Jurkat, Clone E6-1 (cell line): ENCODE measurements at places on chromosomes 11 and 22.

GRCh38 chr11:116275635-116276034 lies 497.2 kb downstream of the BUD13 start:
- DNase-seq, result no peak

- peak; percentile 18 for DNase-seq
These were observed 548.5 kb downstream of the BUD13 start for GRCh38 chr11:116224154-116224888.

- DNase-seq, result no peak
These were observed 1.2 kb downstream of the DENND6B start for GRCh38 chr22:50325444-50326224.

DNA sequence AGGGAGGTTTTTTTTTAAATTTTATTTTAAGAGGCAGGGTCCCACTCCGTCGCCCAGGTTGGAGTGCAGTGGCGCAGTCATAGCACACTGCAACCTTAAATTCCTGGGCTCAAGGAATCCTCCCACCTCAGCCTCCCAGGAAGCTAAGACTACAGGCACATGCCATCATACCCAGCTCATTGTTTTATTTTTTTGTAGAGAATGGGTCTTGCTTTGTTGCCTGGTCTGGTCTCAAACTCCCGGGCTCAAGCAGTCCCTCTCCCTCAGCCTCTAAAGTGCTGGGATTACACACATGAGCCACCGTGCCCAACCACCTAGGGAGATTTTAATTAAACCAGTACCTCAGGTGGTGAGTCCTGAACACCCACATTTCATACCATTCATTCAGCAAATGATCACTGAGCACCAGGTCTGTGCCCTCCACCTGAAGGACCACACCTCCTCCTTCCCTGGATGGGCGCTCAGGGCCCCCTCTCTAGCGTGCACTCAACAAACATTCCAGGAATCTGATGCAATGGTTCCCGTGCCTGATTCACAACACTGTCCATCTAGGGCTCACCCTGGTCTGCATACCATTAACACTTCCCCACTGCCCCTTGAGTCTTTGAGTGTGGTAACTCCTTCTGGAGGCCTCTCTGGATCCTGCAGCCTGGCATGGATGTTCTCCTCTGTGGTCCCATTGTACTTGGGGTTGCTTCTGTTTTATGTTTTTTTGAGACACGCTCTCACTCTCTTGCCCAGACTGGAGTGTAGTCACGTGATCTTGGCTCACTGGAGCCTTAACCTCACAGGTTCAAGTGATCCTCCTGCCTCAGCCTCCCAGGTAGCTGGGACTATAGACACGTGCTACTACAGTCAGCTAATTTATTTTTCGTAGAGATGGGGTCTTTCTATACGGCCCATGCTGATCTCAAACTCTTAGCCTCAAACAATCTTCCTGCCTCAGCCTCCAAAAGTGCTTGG lies 9.6 kb upstream of the MYH9 start:
- no peak for DNase-seq

GRCh38 chr11:92828556-92828955 lies 140.9 kb upstream of the MTNR1B start:
- DNase-seq, result no peak

DNA sequence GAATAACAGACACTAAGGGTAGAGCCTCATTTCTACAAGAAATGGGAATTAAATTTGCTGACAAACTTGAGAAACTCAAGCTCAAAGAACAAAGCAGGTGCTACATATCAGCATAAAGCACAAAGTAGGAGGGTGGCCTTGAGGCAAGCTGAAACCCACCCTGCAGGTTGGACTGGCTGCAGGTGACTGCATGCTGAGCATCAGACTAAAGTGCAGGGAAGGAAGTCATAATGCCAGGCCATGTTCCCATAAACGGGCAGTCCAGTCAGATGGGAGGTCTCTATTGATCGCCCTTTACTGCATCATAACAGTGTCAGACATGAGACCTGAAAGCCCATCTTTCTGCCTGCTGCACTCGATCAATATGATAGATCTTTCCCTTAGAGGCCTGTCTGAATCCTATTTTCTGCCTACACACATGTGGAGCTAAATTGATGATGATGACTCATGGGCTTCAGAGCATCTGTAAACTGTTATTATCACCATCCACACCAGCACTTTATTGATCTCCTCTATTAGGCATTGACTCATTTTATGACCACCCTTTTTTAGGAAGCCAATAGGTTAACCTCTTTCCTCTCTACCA lies 224.5 kb upstream of the DDI1 start:
- no peak for DNase-seq

GRCh38 chr11:68038226-68038717 lies 553 bp upstream of the TCIRG1 start:
- DNase-seq, result no peak

- peak; percentile 25 for DNase-seq
These were observed 35.0 kb upstream of the EHF start for GRCh38 chr11:34585735-34586487.

DNA sequence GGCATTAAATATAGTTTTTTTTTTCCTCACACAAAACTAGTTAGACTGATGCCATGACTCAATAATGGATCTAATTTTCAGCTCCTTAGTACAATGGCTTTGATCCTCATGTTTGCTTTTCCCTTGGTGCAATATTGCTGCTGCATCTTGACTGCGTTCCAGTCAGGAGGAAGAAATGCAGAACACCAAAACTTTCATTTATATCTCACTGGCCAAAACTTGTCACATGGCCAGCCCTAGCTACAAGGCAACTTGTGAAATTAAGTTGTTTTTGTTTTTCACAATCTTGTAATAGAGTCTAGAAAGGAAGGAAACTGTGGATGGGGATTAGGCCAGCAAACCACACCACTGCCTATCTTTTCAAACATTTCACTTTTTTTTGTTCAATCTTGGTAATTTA lies 36.7 kb downstream of the SMC1B start:
- no peak for DNase-seq

DNA sequence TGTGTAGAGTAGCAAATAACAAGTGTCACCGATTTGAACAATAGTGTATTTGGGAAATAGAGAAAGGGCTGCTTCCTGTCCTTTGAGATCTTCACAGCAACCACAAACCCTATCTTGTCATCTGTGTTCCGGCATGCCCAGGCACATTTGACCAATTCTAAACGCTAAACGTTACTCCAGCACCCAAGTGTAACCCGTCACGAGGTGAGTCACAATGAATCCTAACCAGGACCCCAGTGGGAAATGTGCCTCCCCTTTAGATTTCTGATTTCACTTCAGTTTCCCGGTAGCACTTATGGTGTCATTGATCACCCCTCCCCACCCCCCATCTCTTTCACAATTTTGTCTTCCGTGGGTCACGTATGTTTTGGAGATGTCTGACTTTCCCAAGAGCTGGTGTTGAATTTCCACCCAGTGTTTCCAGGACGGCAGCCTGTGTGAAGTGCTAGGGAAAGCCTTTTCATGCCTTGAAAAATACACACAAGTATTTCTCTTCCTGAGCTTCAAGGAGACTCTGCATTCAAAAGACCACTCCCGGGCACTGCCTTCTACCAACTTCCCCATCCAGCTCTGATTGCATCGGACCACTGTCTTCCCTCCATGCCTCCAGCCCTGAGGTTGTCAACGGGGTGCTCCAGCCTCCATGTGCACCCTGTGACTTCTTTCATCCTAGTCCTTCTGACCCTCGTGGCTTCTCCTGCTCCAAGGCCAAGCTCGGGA lies 10.5 kb upstream of the C11orf24 start:
- peak; percentile 49 for DNase-seq

GRCh38 chr11:2919837-2920236 lies 9.4 kb downstream of the PHLDA2 start:
- DNase-seq, result no peak

DNA sequence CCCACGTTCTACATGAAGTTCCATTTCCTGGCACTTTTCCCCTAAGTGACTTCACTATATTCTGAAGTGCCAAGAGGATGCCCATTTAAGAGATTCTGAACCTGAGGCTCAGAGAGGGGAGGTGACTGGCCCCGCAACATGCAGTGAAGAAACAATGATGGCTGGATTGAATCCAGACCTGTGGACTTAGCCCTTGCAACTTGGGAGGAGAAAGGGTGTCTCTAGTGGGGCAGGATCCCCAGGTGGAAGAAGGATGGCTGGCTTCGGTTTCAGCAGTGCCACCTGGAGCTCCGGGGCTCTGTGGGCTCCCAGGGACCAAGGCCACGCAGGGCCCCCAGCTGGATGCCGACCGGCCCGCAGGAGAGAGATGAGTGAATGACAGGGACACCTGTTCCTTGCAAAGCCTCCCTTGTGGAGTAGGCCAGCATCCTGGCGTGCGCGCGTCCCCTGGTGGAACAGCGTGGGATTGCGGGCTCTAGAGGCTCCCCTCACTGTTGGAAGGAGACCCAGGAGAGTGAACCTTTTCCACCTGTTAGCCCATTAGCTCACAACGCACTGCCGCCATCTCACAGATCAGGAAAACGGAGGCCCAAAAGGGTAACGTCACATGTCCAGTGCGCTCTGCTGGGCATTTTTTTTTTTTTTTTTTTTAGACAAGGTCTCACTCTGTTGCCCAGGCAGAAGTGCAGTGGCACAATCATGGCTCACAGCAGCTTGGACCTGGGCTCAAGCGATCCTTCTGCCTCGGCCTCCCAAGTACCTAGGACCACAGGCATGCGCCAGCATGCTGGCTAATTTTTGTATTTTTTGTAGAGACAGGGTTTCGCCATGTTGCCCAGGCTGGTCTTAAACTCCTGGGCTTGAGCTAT lies 104.7 kb downstream of the KIAA1671 start:
- peak; percentile 31 for DNase-seq

- DNase-seq, result no peak
These were observed 11.1 kb upstream of the ST3GAL4 start for GRCh38 chr11:126344141-126345080.

DNA sequence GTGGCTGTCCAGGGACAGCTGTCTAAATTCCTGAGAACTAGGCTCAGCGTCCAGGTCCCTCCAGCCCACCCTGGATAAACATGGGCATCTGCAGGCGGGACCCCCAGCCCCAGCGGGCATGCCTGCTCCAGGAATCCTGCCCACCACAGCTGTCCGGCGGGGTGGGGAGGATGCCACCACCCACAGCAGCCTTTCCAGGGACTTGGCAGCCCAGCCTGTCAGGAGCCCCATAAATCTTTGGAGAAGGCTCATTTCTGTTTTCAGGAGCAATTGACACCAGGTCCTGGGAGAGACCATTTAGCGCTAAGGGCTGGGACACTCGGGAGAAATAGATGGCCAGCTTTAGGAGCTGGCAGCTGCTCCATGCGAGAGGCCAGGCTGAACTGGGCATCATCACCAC lies 358.9 kb downstream of the CADM1 start:
- no peak for DNase-seq

GRCh38 chr11:131077340-131077739 lies 161.1 kb upstream of the SNX19 start:
- DNase-seq, result no peak

DNA sequence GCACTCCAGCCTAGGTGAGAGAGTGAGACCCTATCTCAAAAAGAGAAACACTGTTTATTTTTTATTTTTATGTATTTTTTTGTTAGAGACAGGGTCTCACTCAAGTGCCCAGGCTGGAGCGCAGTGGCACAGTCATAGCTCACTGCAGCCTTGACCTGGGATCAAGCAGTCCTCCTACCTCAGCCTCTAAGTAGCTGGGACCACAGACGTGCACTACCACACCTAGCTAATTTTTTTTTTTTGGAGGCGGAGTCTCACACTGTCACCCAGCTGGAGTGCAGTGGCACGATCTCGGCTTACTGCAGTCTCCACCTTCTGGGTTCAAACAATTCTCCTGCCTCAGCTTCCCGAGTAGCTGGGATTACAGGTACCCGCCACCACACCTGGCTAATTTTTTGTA lies 6.4 kb downstream of the RBX1 start:
- DNase-seq, result no peak

GRCh38 chr11:130825561-130825960 lies 90.7 kb downstream of the SNX19 start:
- DNase-seq, result no peak

DNA sequence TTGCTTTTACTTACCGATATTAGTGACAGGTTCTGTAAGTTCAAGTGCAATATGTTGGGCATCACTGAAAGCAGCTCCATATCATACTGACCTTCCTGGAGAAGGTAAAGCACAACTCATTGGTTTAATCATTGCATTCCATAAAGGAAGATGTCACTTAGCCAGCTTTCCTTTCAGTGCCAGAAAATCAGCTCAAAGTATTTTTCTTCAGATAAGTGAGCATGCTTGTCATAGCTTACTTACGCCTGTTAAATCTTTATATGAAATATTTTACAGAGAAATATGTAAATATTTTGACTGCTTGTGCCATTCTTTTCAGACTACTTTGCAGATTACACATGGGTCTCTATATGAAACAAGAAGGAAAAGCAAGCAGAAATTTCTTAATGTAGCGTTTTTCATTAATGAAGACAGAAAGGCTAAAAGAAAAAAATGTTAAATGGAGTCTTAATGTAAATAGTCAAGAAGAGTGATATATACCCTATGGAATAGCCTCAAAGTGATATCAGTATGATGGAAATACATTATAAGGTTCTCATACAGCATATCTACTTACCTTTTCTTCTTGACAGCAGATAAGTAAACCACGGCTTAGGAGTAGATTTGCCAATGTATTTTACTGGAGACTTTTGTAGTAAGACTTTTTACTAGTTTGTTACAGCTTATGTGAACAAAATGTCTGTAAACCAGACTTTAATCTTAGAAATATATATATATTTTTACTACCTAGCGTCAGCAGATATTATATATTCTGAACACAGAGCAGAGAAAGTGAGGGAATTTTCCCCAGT lies 649.7 kb downstream of the METTL15 start:
- no peak for DNase-seq

DNA sequence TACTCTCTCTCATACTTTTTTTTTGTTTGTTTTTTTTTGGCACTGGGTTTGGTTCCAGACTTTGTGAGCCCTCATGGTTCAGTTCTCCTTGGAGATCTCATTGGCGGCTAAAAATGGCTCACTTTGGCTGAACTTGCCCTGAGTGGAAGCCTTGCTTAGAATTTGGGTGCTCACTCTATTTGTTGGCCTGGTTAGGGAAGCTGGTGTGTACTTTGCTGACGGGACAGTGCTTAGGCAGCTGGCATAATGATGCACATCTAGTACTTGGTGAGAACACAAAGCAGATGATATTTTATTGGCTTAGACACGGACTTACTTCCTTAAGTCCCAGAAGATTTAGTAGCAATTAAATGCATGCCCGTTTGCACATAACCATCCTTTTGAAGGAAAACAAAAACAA lies 66.5 kb upstream of the GRAMD1B start:
- DNase-seq, result no peak

GRCh38 chr11:103768816-103769215 lies 267.6 kb upstream of the DDI1 start:
- DNase-seq, result no peak

- no peak for DNase-seq
These were observed 270.9 kb downstream of the TTC28 start for GRCh38 chr22:28408709-28409108.

- DNase-seq, result no peak
These were observed 503.7 kb downstream of the NTM start for GRCh38 chr11:131874070-131874469.
